ENCODE measurements at places on chromosomes 3 and 15.
A peak's percentile ranks its signal among the peaks of the same experiment; 100 is the strongest.

DNA sequence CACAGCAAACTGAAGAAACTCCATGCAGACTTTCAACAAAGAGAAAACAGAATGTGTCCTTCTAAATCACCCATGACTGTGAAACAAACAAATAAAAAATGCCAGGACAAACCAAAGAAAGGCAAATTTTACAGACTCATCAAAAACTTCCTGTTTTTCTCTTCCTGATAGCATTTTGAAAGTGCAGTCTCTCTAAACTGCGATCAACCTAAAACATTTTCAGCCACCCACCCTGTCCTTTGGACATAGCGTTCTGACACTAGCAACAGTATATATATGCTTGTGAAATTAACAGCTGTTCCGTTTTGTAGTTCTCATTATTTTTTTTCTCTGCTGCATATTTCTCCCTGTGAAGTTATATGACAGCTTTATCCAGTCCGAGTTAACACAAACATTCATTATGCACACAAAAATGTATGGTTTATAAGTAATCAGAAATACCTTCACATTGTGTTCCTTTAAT, 151.7 kb downstream of the FBN1 start:
- DNase-seq: no peak

DNA sequence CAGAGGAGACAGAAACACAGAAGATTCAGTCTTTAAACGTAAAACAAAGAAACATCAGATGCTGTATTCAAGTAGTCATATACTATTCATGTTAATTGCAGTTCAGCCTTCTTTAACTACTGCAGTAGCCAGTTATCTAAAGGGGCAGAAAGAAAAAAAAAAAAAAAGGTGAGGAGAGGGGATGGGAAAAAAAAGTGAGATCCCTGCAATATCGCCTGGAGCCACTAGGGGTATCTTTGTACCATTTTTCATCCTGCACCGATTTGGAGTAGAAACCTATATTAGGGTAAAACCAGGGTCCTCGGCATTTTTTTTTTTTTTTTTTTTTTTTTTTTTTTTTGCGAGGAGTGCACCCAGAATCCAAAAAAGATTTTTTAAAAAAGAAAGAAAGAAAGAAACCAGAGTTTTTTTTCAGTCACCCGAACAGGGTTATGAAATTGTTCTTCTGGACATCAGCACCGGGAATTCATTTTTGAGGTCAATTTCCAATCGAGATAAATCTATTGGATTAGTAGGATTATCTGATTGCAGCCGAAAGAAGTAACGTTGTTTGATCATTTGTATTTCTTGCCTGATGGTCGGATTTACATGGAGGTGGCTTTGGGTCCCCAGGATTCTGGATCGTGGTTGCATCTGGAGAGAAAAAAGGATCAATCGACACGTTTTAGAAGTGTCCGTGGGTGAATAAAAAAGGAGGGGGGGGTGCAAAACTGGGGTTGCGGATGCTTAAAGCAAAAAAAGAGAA, 186.7 kb downstream of the NLGN1 start:
- peak; percentile 61 for DNase-seq

DNA sequence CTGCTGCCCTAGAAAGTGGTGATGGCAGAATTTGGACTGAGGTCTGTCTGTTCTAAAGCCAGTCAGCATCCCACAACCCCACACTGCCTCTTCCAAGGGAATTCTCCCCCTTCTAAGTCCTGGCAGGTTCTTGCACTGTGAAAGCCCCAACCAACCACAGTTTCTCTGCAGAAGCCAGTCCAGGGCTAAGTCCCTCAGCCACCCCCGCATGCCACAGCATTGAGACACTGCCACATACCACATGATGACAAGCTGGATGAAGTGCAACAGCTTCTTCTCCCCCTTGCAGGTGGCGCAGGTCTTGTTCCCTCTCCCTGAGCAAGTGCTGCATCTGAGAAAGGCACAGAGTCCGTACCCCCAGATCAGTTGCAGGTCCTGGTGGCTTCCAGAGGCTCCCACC, 18.6 kb downstream of the SSUH2 start:
- no peak for DNase-seq

GRCh38 chr3:33233884-33234283, 15.3 kb upstream of the SUSD5 start:
- DNase-seq: no peak

DNA sequence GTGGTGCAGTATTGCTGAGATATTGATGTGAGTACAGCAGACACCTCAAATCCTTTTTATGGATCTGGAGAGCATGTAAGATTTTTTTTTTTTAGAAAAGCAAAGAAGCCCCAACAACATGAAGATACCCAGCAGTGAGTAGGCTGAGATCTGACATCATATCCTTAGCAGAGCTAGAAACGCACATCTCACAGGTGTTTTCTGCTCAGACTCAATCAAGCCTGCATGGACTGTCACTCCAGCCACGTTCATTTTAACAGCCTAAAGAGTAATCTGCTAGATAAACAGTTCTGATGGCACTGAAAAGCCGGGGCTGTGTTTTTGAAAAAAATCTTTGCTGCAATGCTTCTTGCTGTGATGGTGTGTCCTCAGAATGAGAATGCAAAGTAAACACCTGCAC, 544.2 kb downstream of the FGF12 start:
- DNase-seq: no peak

DNA sequence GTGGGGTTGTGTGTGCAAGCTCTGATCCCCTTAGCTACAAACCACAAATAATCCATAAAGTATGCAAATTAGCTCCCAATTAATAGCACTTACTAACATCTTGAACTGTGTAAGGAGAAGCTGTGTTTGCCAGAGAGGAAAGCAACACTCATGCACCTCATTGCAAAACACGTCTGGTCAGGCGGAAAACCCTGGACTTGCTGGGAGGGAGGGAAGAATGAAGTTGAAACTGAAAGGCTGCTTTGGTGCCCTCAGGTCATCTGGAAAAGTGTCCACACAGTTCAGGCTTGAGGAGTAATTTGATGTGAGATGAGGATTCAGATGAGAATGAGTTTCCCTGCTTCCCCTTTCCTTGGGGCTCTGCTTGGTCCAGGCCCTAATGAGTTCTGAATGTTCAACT, 185.5 kb upstream of the ANKRD28 start:
- DNase-seq: peak; percentile 16
